PC-9 (cell line): ENCODE measurements at places on chromosomes 1 and 21.

GRCh38 chr1:3668585-3669300, 16.4 kb downstream of the TP73 start:
- peak; percentile 94 for DNase-seq

DNA sequence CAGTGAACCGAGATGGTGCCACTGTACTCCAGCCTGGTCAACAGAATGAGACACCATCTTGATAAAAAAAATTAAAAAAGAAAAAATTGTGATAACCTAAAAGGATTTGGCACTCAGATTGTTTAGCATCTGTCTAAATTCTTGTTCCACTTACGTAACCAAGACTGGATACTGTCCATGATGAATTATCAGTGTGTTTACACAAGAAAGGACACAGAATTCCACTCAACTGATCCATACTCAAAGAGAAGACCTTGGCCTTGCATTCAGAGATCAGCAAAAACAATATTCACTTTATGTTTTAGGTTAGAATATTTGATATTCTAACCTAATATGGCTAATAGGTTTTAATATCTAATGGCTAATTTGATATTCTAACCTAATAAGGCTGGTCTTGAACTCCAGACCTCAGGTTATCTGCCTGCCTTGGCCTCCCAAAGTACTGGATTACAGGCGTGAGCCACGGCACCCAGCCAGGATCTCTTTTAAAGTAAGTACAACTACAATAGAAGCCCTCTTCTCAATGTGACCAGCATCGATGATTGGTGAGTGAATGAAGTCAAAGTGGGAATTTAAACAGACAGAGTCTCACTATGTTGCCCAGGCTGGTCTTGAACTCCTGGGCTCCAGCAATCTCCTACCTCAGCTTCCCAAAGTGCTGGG, 43.1 kb upstream of the COX20 start:
- no peak for DNase-seq

DNA sequence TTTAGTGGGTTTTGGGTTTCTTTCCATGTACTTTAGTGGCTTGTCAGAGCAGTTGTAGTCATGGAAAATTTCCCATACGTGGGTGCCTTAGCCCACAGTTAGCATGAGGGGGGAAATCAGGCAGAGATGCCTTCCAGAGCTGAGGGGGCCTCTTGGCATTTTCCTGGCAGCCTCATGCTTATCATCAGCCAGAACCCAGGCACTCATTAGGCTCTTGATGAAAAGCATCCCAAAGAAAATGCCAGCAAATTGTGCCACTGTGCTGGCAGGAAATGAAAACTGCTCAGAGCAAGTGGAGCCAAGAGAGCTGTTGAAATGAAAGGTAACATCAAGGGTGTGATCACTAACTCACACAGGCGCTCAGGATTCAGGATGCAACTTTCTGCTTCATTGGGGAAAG, 128.0 kb downstream of the TNNI3K start:
- DNase-seq: no peak

GRCh38 chr1:240116831-240117769, 25.4 kb downstream of the FMN2 start:
- no peak for DNase-seq

DNA sequence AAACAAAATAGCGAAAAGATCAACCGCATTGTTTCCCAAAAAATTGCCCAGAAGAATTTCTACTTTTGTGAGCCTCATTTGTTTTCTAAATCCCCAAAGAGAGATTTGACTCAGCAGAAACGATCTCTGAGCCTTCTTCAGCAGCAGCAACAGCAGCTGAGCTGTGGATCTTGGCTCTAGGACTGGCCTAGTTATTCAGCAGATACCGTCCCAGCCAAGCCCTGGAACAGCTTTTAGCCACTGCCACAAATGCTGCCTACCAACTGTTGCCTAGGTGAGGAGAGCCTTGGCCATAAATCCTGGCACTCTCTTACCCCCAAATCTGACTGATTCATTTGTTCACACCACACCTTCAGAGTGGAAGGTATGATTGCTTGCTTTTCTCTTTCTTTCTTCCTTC, 320.1 kb downstream of the TGFB2 start:
- DNase-seq: no peak

DNA sequence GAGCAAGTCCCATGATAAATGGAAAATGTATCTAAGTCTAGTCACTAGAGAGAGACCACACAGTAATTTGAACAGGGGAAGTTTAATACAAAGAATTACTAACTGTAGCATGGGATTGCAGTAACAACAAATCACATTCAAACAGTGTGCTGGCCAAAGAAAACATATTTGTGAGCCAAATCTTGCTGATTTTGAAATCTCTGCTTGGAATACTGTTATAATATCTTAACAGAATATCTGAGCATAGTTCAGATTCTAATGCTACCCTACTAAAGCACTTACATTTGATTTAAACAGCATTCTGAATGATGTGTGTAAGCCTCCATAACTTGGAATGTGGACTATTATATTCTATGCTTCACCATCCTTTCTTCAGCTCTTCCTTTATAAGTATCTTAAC, 270.0 kb upstream of the BRINP3 start:
- DNase-seq: no peak

- DNase-seq: no peak
Measured at GRCh38 chr1:147665521-147665920, 4.8 kb downstream of the ACP6 start.

DNA sequence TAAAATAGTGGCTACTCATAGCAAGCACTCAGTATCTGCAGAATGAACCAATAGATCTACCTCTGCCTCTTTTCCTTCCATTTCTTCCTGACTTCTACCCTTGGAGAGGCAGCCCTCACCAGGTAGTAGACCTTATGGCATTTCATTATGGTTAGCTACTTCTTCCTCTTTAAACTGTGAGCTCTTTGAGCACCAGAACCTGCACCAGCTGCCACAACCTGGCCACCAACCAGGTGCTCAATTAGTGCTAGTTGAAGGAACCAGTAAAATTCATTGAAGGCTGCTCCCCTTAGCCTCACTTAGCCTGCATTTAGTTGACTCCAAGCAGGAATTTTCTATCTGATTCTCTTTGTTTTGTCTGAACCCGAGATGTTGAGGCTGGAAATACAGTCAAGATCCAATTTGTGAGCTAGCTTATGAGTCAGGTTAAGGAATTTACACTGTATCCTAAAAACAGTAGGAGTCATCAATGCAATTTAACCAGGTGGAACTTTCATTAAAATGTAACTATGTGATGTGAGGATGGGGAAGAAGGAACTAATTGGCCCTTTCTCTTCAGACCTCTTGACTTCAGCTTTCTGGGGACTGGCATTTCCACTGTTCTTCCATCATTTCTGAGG, 81.5 kb upstream of the UBE2U start:
- DNase-seq: no peak

DNA sequence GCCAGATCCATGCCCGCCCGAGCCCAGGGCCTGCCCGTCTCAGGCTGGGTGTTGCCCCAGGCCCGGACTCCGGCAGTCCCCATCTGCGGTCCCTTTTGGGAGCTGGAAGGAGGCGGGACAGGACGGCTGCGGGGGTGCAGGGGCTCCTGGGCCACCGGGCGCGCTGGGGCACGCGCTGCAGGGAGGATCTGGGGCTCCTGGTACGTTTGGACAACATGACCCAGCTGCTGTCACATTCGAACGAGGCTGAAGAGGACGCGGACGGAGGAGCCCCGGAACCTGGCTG, 6.6 kb upstream of the CALML6 start:
- no peak for DNase-seq

GRCh38 chr1:161238039-161238473, at the start of gene NR1I3:
Gene NR1I3 (minus strand): TSS chr1:161238203. CDS start chr1:161236565, 1,638 bp downstream.
- DNase-seq: no peak

DNA sequence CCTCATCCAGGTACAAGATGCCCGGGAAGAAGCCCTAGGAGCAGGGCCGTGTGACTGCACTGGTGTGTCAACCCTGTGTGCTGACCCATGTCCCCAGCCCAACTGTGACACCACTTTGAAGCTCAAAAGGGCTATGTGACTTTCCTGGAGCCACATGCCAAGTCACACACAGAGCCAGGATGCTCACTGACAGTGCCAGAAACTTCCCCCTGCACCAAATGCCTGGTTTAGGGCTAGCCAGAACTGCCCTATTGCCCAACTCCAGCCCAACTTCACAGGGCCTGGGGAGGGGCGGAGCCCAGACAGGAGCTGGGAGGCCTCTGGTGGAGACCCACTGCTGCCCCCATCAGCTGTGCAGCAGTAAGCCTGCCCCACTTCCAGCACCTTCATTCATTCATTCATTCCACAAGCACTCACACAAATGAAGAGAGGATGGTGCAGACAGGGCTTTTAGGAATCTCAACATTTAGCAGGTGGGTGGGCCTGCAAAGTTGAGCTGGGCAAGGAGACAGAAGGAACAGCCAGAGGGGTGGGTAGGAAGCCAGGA, 36.7 kb downstream of the KCNQ4 start:
- no peak for DNase-seq

DNA sequence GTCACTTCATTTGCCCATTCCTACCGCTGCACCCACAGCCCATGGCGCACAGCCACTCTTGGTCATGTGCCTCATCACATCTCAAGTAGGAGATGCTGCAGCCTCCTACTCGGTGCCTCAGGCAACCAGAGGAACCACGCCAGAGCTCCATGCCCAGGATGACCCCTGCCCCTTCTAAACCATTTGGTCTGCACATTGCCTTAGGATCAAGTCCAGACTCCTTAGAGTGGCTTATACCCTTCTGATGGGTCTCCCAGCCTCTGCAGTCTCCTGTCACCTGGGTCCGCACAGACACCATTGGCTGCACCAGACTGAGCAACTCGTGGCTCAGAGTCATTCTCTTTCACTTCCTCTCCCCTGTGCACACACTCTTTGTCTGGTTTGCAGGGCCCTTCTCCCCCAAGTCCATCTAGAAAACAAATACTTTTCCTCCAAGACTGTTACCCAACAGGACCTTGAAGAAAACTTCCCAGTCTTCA, 2.2 kb upstream of the ADORA3 start:
- no peak for DNase-seq

DNA sequence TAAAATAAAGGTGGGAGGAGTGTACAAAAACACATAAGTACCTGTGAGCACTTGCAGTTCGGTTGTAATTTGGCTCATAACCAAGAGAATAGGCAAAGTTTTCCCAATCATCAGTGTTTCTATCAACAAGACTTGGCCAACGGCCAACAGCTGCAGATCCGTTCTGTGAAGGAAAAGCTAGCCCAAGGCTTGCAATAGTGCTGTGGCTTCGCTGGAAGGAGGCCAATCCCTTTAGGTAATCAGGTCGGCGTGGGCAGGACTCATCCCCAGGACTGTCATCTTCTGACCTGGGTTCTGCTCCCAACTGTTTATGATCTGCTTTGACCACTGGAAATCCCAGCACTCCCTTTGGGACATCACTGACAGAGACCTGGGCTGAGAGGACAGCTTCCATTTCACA, 107.8 kb downstream of the LYST start:
- DNase-seq: no peak

DNA sequence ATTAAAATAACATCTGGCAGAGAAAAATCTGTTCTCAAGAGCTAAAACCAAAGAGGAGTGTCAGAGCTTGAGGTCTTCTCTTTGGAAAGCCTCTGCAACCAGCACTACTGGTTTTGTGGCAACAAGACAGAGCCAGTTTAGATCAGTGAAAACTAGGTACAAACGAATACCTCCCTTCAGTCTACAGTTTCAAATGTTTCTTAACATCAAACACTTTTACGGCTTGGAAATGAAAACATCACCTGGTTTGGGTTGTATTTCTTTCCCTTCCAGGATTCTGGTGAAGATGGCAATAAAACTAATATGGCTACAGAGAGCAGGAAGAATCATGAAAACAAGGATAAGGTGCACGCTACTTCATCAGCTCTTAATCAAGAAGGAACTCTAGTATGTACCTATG, 339.4 kb upstream of the ESRRG start:
- DNase-seq: no peak

DNA sequence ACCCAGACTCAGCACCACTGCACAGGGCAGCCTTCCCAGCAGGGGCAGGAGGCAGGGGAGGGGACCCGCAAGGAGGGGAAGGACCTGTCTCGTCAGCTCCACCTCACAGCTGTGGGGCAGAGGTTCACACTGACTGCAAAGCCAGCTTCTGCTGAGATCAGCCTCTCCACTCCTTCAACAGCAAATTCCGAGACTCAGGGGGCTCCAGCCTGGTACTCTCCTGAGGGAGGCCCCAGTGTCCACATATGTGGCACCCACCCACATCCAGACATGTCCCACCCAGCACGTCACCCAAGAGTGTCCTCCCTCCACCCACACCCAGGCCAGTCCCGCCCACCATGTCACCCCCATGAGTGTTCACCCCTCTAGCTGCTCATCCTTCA, 329.5 kb downstream of the NPHP4 start:
- no peak for DNase-seq

DNA sequence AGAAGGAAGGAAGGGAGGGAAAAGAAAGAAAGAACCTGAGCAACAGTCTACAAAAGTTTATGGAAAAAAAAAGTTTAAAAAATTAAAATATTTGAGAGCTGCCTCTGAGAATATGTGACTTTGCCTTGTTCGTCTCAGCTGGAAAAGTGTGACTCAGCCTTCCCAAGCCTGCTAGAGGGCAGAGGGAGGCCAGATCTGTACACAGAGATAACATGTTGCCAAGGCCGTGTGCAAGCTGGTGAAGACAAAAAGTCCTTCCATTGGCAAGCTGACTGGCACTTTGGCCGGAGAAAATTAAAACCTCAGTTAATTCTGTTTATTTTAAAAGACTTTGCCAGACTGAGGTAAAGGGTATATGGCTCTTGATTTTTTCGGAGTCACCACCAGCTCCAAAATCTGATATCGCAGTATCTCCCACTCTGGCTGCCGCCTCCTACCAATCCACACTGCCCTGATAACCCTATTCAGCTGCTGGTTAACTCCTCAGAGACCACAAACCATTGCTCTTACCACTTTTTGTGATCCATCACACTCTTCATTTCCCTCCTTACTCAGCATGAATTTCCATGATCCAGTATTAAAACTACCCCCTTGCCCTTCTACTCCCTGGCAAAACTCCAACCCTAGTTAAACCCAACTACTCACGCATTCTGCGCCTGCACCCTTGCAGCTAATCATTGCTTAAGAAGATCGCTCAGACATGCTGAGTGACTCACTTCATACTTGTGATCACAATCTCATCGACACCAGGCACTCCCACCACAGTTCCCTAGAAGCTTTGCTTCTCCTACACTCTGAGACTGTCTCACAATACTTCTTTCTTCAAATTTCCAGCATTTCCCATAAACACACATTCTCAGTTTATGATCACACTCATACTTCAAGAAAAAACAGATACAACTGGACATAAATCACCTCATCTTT, 5.7 kb upstream of the PPP1R15B start:
- DNase-seq: peak; percentile 77

- no peak for DNase-seq
Measured at GRCh38 chr1:43430831-43431230, 22.9 kb downstream of the HYI start.

DNA sequence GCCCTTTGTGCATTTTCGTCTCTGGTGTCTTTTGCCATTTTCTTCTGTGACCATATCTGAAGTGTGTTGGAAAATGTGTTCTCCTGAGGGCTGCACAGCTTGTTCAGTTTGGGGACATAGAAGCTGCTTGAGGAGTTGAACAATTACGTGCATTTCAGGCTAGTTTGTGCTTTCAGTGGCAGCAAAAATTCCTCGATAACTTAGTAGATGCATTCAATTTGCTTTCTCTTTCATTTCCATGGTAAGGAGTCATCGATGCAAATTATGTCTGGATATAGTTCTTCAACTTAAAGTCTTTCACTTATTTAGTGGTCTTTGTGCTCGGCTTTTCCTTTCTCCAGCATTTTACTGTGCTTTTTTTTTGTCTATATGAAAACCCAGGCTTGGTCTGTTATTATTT, 441.5 kb downstream of the PLA2G4A start:
- DNase-seq: no peak
